ENCODE measurements at places on chromosomes 7 and 10.
A peak's percentile ranks its signal among the peaks of the same experiment; 100 is the strongest.

DNA sequence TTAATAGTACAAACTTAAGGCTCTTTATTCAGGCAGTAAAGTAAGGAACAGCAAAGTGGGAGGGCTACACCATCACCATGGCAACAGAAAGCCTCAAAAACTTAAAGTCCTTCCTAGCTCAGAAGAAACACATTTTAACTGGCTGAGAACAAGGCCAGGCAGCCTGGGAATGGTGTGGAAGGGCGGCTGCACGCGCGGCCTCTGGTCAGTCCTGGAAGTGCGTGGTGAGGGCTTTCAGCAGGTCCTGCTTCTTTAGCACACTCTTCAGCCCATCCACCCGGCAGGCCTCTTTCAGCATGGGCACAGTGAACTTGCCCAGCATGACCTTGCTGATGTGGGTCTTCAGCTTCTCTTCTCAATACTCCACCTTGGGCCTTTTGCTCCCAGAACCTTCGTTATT is 133.0 kb downstream of the CYP26A1 start:
- no peak for DNase-seq

- no peak for DNase-seq
Observed at GRCh38 chr7:19709249-19709578, 377 bp upstream of the POLR1F start.

- no peak for DNase-seq
Observed at GRCh38 chr7:23285657-23286646, 13.2 kb upstream of the MALSU1 start.

GRCh38 chr10:69070951-69071350 is 17.0 kb upstream of the SRGN start:
- no peak for DNase-seq

DNA sequence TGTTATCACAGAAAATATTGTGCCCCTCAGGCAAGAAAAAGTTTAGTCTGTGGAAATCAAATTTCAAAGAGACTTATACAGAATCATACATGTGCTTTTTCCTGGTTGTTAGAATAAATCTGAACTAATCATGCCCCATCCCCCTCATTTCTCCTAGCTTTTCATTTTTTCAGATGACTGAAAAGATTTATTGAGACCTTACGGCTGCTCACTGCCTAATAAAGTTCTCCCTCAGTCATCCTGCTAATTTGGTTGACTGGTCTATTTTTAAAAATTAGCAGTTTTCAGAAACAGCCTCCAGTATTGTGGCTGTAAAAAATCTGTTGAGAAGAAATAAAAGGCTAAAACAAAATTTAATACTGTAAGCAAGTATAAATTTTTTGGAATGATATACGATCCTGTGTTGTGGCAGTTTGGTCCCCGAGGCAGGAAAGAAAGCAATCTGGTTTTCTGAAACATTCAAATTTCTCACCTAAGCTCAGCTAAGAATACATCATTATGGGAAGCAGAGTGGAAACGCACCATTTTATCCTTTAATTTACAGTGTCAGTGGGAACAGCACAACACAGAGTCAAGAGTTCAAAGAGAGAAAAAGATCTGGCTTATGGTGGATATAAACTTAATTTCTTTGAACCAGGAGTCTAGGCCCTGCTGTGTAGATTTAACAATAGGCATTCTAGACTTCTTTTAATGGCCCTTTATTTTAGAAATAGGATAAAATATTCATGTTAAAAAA is 144.4 kb downstream of the KCND2 start:
- no peak for DNase-seq

- DNase-seq = no peak
Observed at GRCh38 chr7:47326808-47327207, 255.1 kb downstream of the TNS3 start.

GRCh38 chr10:32123021-32123420 is 66.8 kb upstream of the KIF5B start:
- DNase-seq = no peak

DNA sequence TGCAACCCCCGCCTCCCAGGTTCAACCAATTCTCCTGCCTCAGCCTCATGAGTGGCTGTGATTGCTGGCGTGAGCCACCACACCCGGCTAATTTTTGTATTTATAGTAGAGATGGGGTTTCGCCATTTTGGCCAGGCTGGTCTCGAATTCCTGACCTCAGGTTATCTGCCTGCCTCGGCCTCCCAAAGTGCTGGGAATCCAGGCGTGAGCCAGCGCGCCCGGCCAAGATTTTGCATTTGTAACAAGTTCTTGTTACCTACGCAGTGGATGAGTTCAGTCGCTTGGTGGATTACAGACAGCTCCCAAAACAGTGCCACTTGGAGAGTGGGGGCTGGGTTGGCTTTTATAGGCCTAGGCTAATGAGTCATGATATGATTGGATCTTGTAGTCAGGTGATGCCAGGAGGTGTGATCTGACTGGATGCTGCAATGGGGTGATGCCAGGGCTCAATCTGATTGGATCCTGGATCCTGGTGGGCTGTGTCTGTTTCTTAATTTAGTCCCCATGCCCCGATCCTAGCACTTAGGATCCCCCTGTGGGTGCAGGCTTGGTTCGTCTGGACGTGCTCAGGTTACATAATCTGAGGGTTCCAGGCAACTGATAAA is 20.3 kb downstream of the SBDS start:
- no peak for DNase-seq

GRCh38 chr7:113374955-113375354 is 256.6 kb upstream of the SMIM30 start:
- no peak for DNase-seq

GRCh38 chr7:104679085-104679484 is 334.9 kb upstream of the KMT2E start:
- no peak for DNase-seq

DNA sequence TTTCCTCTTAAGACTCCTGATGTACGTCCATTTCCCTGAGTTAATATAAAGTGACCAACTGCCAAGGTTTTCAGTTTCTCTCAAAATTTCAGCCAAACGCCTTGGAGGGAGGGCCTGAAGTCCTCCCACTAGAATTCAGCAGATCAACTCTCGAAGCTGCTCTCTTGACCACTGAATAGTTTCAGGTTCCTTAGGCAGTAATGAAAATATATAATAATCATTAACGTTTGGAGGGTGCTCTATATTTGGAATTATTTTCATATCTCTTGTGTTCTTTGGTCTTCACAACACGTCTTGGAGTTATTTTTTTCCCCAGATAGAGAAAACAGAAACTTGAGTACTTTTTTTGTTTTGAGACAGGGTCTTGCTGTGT is 123.6 kb upstream of the SFMBT2 start:
- DNase-seq = no peak

GRCh38 chr7:149562602-149563001 is 65.0 kb upstream of the ZNF746 start:
- no peak for DNase-seq

DNA sequence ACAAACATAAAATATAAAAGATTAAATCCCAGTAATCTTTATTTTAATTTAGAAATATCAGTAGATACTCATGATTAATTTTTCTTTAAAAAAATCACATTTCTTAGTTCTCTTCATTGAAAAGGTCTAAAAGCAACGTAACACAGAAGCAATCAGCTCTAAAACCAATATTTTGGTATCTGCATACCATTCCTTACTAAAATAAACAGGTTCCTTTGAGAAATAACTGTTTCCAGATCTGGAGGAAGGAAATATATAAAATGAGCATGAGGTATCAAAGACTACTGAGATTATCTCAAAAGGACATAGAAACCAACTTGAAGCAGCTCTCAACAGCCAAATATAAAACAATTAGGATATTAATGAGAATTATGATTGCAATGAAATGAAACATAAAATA is 301.0 kb upstream of the GNAI1 start:
- DNase-seq = no peak

GRCh38 chr10:103668351-103669242 is 175.1 kb downstream of the NEURL1 start:
- DNase-seq = no peak

DNA sequence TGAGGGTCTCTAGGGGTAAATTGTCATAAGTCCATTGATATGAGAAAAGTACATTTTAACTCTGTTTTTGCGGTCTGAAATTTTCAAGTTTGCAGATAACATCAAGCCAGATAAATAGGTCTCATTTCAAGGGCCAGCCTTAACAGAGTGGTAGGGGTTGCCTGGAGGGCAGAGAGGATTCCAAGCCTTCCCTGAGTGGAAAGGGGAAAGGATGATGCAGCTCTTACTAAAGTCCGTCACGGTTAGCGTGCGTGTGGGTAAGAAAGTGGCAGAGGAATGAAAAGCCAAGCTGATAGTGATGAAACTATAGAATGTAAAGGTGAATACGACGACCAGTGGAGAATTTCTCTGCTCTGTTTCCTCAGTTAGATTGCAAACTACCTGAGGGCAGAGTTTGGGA is 71.6 kb downstream of the ADRA2A start:
- DNase-seq = no peak

DNA sequence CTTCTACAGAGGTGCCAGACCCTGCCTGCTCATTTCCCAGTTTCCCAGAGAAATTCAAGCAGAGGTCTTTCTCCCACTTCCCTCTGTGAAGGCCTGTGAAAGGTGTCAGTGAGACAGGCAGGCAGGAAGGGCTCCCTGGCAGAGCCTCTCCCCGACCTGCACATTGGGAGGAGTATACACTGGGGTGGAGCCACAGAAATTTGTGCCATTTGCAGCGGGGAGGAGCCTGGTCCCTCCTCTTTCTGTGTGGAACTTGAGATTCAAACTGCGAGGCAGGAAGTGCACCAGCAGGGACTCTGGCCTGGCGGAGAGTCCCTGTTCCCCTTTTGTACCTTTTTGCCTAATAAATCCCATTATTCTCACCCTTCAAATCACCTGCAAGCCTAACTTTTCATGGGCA is 54.6 kb upstream of the OPN4 start:
- no peak for DNase-seq

DNA sequence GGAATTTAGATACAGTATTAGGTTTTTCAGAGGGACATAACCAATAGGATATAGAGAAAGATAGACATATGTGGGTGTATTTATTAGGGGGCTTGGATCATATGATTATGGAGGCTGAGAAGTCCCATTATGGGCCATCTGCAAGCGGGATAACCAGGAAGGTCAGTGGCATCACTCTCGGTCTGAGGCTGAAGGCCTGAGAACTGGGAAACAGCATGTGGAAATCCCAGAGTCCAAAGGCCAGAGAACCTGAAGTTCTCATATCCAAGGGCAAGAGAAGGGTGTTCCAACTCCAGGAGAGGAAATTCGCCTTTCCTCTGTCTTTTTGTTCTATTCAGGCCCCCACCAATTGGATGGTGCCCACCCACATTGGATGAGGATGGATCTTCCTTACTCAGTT is 180.7 kb downstream of the POU6F2 start:
- no peak for DNase-seq

DNA sequence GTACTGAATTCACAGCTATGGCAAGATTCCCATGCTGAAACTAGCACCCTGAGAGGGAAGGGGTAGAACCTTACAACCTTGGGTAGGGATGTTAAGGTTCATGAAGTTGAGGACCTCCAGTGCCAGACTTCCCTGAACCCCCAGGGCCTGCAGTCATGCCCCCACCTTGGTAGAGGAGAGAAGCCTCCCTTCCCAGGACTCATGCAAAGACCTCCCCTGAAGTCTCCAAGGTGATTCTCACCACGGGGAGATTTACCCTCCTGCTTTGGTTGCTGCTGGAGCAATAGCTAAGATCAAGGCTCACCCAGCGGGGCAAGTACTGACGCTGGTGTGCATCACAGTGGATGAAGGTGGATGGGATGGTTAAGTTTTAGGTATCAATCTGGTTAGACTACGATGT is 49.1 kb upstream of the PFKP start:
- no peak for DNase-seq

- DNase-seq = no peak
Observed at GRCh38 chr7:47508389-47509380, 73.2 kb downstream of the TNS3 start.

- DNase-seq = peak; percentile 33
Observed at GRCh38 chr10:104080762-104081161, 4.9 kb downstream of the COL17A1 start.

DNA sequence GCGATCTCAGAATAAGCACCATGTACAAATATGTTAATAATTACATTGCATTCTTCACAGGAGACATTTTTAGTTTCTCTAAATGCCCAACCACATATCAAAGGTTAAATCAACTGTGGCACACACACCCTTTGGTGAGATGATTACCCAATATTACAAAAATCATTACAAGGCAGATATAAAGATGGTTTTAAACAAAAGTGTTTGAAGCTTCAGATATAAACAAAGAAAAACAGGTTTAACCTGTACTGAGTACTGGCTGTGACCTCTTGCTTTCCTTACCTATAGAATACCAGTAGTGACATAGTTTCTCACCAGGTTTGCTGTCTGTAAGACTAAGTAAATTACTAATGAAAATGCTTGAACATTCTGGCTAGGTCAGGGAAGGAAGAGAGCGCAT is 360.0 kb upstream of the IGFBP3 start:
- no peak for DNase-seq

DNA sequence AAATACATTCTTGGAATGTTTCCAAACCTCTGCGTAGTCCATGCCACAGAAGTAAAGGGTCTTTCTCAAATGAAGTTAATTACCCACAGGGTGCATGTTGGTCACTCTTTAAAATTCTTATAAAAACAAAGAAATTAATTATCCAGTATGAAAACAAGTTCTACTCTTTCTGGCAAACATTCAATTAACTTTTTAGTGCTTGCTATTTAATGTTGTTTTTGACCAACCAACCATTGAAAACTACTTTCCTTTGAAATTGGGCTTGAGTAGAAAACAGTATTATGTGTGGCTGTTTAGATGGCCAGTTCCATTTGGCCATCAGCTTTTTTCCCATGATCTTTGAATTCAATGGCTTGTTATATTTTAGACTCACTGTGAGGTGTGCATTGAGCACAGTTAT is 83.0 kb downstream of the TAF3 start:
- DNase-seq = no peak

- peak; percentile 30 for DNase-seq
Observed at GRCh38 chr10:35452171-35452570, 115.9 kb downstream of the CCNY start.

DNA sequence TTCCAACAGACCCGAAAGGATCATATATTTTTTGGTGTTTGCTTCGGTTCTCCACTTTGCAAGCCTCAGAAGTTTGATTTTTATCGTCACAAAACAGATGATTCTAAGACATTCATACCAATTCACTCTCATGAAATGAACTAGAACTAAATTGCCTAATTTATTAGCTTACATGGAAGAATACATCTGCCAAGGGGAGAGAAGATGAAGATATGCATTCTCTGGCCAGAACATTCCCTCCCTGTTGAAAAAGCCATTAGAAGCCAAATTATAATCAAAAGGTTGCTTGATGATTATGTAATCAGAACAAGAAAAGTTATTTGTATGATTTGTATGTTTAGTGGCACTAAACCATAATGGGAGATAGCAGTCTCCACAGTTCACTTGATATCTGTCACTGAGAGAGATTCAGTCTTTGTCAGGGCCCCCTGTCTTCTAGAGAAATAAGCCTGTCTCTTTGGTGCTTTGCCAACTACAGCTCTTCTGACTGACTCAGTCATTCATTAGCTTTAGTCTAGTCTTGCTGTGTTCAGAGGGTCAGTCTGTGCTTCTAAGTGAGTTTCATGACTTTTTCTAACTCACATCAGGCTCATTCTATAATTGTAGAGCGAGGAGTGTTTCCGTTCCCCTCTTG is 95.3 kb upstream of the GNAI1 start:
- no peak for DNase-seq

- no peak for DNase-seq
Observed at GRCh38 chr10:70448236-70448635, 6.8 kb upstream of the NODAL start.

Measured in hematopoietic multipotent progenitor cell treated with erythropoietin and hydrocortisone succinate and interleukin-3 and kit ligand, for 17 days (in vitro differentiated cells).